ENCODE measurements at places on chromosomes 5 and 9.

- no peak for DNase-seq
Observed at GRCh38 chr5:69252437-69252836, 17.8 kb downstream of the CDK7 start.

DNA sequence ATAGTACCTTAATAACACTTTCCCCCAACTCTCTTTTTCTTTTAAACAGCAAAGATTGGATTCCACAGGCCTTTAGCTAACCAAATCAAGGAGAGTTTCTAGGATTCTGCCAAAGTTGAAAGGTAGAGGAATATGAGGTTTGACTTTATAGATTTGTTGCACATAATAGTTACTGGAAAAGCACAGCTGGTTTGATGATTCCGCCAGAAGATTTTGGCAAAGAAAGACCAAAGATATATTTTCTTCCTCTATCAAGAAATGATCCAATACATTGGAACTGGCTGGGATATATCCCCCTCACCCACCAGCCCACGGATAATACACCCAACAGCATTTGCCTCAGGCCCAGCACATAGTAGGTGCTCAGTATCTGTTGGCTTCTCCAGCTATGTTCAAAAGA, 289.8 kb downstream of the EBF1 start:
- no peak for DNase-seq

DNA sequence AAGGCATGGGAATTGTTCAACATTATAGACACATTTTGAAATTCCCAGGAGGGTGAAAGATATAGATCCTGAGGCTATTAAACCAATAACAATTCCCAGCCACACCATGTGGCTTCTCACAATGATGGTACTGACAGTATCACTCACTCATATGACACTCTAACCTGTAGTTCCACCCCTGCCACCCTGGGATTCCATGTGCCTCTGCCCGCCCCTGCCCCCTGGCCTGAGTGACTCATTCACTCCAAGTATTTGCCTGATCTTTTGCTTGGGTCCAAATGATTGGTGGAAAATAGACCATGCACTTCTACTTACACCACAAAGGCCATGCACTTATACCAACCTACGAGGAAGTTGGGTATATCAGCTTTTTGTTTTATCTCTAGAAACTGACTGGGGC, 305.2 kb upstream of the DAB2 start:
- DNase-seq, result no peak

DNA sequence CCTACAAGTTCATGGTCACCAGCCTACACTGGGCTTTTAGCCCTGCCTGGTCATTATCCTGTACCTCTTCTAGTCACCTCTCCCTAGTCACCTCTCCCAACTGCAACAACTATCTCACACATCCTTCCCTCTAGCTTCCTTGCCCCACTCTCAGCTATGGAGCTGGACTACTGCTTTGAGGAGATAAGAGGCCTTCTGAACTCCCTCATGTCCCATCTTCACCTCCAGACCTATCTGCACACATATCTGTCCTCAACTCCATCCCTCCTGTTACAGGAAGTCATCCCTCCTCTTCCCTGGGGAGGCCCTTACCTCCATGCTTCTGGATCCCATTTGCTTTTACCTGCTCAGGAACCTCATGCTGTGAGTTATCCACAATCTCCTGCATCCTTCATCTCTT, 5.7 kb downstream of the RPP25L start:
- DNase-seq, result no peak

DNA sequence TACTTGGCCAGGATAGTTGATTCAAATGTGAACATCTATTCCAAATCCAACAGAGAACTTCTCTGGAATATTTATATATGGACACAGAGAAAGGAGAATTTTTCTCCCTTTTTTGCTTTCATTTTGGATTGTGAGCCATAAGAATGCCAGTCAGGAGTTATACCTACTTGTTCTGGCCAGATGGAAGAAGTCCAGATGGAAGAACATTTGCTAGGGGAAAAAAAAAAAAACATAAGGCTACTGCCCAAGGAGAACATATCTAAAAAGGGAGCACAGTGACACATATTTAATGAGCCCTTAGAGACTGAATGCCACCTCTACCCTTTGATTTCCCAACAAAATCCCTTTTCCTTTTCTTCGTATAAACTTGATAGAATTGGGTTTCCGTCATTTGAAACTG, 61.7 kb upstream of the PPP2R2B start:
- DNase-seq, result no peak

DNA sequence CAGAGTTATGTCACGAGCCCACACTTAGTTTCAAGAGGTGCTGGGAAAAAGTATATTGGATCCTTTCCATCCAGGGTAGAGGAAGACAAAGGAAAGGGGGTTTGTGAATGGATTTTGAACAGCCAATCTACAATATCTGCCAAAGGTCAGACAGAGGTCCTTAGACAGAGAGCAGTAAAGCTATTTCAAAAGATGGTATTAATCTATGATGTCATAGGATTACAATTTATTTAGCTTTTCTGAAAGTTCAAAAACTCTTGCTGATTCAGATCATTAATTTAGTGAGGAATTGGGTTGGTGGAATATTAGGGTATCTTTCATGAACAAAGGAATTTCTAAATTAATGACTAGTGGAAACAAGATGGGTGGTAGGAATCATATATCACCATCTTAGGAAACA, 126.9 kb downstream of the NTRK2 start:
- DNase-seq, result no peak
